ENCODE measurements at places on chromosomes 4 and X. TPM values are rescaled to one million over a fixed set of nuclear protein-coding genes. Genes with fewer than 3 reads are reported as not detected.

SLC16A2 gene
- polyA plus RNA-seq: 2.4 TPM

PCDH10 gene
- 0.06 TPM for polyA plus RNA-seq

IL15 gene
- polyA plus RNA-seq: 6.5 TPM

SLC7A11 gene
- 0.16 TPM for polyA plus RNA-seq

MTTP gene
- 0.08 TPM for polyA plus RNA-seq

NSUN7 gene
- polyA plus RNA-seq: 1.8 TPM
